ENCODE measurements at places on chromosomes 16 and 17. TPM values are rescaled to one million over a fixed set of nuclear protein-coding genes. Genes with fewer than 3 reads are reported as not detected.

The PRCD gene
- 0.43 TPM for total RNA-seq

The KRTAP4-4 gene
- total RNA-seq, result not detected

The PLA2G10 gene
- total RNA-seq, result 0.43 TPM

The HS3ST3A1 gene
- 0.79 TPM for total RNA-seq

The TBC1D3I gene
- under 0.01 TPM for total RNA-seq

The CD300C gene
- not detected for total RNA-seq

The LRRC46 gene
- not detected for total RNA-seq

The ACSM3 gene
- total RNA-seq, result 1.8 TPM

The CNGB1 gene
- not detected for total RNA-seq

The FOXC2 gene
- total RNA-seq, result 2.3 TPM

The KRT28 gene
- total RNA-seq, result not detected

The RDM1 gene
- total RNA-seq, result under 0.01 TPM

The KRTAP1-5 gene
- total RNA-seq, result not detected

The ZG16 gene
- total RNA-seq, result 1.2 TPM

The FA2H gene
- total RNA-seq, result not detected

Data from placental epithelial cell (primary cell).